ENCODE measurements at places on chromosomes 1 and 21. TPM values are rescaled to one million over a fixed set of nuclear protein-coding genes. Genes with fewer than 3 reads are reported as not detected.
A peak's percentile ranks its signal among the peaks of the same experiment; 100 is the strongest.

DNA sequence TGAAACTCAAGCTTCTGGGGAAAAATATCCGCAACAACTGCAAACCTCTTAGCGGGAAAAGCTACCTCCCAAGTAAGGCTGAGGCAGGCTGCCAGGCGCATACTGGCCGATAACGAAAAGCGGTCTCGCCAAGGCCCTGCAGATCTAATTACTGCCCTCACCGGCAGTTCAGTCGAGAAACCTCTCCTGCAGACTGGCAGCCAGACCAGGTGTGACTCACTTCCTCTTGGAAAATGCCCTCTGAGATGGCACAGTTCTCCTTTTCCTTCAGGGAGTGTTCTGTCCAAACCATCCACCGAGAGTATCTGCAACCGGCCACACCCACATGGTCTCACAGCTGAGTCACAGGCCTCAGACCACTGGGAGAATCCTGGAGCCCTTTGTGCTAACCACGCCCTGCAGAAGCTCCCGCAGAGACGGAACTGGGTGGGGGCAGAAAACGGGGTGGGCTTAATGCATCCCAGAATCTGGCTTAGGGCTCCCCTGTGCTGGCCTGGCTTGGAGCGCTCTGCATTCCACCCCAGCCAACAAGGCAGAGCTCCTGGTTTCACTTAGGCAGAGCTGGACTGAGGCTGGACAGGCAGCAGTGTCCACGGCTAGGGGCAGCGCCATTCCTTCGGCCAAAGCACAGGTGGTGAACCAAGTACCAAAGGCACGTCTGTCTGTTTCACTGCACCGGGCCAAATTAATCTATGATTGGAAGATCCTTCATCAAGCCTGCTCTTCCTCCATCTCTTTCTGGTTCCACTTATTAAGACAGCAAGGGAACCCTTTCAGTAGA lies 1.2 kb downstream of the S100A10 start:
- H3K4me1 ChIP-seq: peaks cover 54% of the 10 kb centered on the region
- peak overlapping the region; percentile 98 for H3K27ac ChIP-seq
- peaks cover 5% of the 10 kb centered on the region for H3K27me3 ChIP-seq
- H3K4me3 ChIP-seq: peak overlapping the region; percentile 90

DNA sequence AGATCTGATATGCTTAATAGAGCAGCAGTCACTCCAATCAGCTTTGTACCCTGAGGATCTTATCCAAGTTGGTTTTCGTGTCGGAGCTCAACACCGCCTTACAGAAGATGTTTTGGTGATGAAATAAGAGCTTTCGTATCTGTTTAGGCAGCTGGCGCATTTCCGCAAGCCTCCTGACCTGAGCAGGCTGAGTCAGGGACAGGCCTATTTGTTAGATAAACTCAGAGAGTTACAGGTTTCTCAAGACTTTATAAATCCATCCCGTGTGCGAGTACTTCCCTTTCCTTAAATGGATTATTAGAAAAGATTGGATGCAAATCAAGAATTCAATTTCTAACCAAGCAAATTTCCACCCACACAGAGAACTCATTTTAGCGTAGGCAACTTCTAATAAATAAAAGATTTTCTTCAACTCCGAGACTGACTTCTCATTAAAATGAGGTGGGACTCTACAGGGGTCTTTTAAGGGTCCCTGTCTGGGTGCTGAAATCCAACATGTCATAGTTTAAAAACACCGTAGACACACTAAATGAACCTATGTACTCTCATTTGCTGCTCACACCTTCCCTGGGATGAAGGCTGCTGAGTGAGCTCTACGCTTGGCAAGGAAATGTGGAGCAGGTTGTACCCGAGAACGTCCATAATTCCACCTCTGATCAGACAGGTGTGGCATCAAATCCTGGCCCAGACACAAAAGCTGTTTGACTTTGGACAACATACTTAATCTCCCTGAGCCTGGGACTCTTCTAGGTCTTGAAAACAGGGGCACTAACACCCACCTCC lies 106.9 kb upstream of the F3 start:
- H3K36me3 ChIP-seq: no peaks in the 10 kb centered on the region
- H3K4me1 ChIP-seq: no peaks in the 10 kb centered on the region
- H3K4me3 ChIP-seq: no peak overlapping the region
- DNase-seq: no peak

- H3K27ac ChIP-seq: no peak overlapping the region
- DNase-seq: no peak
- H3K4me3 ChIP-seq: no peak overlapping the region
- peaks cover 50% of the 10 kb centered on the region for H3K36me3 ChIP-seq
- peaks cover 4% of the 10 kb centered on the region for H3K27me3 ChIP-seq
These were observed 26.6 kb downstream of the SLC22A15 start for GRCh38 chr1:116002781-116003420.

DNA sequence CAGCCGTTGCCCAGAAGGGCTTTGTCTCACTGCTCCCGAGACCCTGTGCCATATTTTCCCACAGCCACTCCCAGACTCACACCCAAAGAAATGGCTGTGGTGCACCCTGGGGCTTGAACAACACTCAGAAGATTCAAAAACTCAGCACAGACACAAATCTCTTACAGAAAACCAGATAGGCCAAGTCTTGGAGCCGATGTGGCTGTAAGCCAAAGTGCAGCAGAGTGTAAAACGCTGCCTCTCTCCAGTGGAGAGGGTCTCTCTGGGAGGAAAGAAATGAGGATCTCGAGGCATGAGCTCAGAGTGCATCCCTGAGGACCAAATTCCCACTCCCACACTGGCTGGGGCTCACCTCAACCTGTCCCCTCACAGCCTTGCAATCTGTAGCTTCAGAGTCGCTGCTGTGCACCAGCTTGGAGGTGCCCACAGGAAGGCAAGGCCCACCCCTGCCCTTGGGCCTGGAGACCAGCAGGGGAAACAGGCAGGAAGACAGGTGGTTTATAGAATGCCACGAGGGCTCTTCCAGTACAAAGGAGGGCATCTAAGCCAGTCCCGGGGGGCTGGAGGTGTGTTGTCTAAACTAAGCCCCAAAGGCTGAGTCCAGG lies 171.3 kb upstream of the AJAP1 start:
- no peaks in the 10 kb centered on the region for H3K4me1 ChIP-seq
- H3K36me3 ChIP-seq: no peaks in the 10 kb centered on the region
- no peak overlapping the region for H3K4me3 ChIP-seq
- no peak for DNase-seq
- no peak overlapping the region for H3K27ac ChIP-seq
- peaks cover 2% of the 10 kb centered on the region for H3K27me3 ChIP-seq

GRCh38 chr1:21298981-21299391 lies 8.7 kb upstream of the ECE1 start:
- no peaks in the 10 kb centered on the region for H3K36me3 ChIP-seq
- H3K27me3 ChIP-seq: no peaks in the 10 kb centered on the region
- no peak overlapping the region for H3K27ac ChIP-seq
- H3K4me1 ChIP-seq: peaks cover 31% of the 10 kb centered on the region

DNA sequence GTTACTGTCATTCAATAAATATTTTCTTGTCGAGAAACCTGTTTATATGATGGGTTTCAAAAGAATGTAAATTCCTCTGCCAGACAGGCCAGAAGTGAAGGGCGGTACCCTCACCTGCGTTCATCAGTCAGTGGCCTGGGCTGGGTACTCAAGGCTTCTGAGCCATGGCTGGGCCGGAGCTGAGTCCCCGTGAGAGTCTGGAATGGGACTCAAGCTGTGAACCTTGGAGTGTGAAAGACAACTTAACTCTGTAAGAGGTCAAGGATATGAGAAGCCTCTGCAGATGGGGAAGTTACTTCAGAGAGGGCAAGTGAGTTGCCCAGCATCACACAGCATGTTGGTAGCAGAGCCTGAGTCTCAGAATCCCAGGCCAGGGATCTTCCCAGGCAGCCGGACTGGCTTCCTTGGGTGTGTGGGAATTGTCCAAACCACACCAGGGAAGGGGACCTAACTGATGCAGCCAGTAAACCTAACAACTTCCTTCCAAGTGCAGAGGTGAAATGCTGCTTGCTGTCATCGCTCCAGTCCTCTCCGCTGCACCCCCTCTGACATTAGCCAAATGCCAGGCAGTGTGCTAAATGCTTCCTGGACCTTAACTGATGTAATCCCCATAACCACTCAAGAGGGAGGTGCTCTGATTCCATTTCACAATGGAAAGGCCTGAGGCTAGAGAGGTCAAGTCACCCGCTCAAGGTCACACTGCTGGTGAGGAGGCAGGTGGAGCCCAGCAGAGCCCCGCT lies 4.8 kb downstream of the DISP3 start:
- peaks cover 13% of the 10 kb centered on the region for H3K4me1 ChIP-seq
- H3K4me3 ChIP-seq: no peak overlapping the region
- H3K27ac ChIP-seq: no peak overlapping the region
- peaks cover 23% of the 10 kb centered on the region for H3K27me3 ChIP-seq

DNA sequence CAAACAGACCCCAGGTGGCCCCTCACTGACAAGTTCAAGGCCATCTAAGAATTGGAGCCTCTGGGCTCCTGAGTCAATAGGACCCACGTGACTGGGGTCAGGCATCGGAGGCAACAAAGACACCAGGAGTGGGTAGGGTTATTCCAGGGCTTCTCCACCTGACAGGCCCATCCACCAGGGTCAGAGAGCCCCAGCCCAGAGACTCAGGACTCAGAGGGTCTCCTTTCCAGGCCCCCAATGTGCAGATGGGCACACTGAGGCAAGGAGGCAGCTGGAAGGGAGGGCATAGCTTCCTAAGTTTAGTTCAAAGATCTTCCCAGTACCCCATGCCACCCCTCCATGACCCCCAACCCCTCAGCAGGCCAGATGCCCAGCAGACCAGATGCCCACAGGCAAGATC lies 388.6 kb downstream of the MATN1 start:
- H3K4me1 ChIP-seq: no peaks in the 10 kb centered on the region
- no peak overlapping the region for H3K27ac ChIP-seq
- DNase-seq: no peak
- H3K27me3 ChIP-seq: no peaks in the 10 kb centered on the region
- H3K4me3 ChIP-seq: no peak overlapping the region

GRCh38 chr1:243394066-243394465 lies 138.2 kb downstream of the SDCCAG8 start:
- H3K27ac ChIP-seq: no peak overlapping the region
- H3K4me3 ChIP-seq: no peak overlapping the region

HSPB7 gene
- not detected for polyA plus RNA-seq

PEAR1 gene
- not detected for polyA plus RNA-seq

- no peak for DNase-seq
- H3K4me3 ChIP-seq: no peak overlapping the region
- no peaks in the 10 kb centered on the region for H3K4me1 ChIP-seq
- H3K27me3 ChIP-seq: no peaks in the 10 kb centered on the region
These were observed 323.0 kb upstream of the ADGRL2 start for GRCh38 chr1:81477710-81478109.

HRNR gene
- not detected for polyA plus RNA-seq

IFI44 gene
- 15.9 TPM for polyA plus RNA-seq

All from immature natural killer cell (primary cell).